ENCODE measurements at places on chromosomes 3 and 15.

DNA sequence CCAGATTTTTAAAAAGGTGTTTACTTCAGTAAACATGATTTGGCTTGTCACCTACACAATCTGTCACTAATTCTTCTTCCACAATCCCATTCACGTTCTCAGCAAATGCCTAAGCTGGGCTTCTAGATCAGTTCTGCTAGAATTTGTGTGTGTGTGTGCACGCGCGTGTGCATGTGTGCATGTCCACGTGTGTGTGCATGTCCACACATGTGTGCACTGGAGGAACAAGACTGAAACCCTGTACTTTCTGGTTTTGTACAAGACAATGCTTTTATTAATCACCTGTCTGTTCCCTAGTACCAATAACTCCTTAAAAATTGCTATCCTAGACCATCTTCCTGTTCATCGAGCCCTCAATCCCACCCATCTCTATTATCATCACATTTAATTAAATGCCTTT is 229.2 kb downstream of the KCNMB2 start:
- no peak for DNase-seq

- DNase-seq, result no peak
These were observed 74.9 kb downstream of the CEMIP start for GRCh38 chr15:80854104-80854503.

- DNase-seq, result no peak
These were observed 22.4 kb downstream of the ISG20 start for GRCh38 chr15:88661041-88661700.

- no peak for DNase-seq
These were observed 295.6 kb downstream of the ZBBX start for GRCh38 chr3:167084545-167084944.

- DNase-seq, result no peak
These were observed 8.1 kb upstream of the LRRC2 start for GRCh38 chr3:46574243-46574646.

GRCh38 chr3:153911116-153911515 is 210.1 kb upstream of the ARHGEF26 start:
- DNase-seq, result no peak

- no peak for DNase-seq
These were observed 200.0 kb downstream of the ZNF385D start for GRCh38 chr3:21551019-21551418.

DNA sequence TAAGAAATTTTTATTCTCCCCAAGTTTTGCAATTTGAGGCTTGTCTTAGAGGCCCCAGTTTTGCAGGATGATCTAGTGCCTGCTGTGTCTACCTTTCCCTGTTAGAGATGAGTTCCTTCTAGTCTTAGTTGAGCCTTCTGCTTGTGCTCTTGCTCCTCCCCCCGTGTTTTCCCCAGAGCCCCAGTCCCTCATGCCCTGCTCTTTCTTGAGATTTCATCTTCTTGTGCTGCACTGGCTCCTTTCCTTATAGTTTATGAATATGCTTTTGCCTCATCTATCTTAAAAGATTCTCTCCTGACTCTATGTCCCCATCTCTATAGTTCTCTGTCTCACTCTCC is 4.7 kb downstream of the GAP43 start:
- DNase-seq, result no peak

DNA sequence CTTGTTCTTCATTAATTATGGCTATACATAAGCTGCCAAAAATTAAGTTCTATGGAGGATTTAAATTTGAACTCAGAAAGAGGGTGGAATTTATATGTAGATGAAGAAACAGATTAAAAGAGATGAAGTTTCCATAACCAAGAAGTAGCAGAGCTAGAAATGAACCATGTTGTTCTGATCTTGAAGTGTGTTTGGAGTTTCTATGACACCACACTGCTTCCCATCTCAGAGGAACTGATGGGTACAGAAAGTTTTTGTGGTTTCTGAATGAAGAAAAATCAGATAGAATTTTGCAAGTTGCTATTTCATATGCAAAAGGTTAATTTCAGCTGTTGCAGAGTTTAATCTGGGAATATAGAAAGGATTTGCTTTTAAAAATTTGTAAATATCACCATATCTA is 710.3 kb downstream of the PDCD6IP start:
- DNase-seq, result no peak

- DNase-seq, result no peak
These were observed 3.6 kb downstream of the CXCR6 start for GRCh38 chr3:45946875-45947274.

GRCh38 chr3:50427217-50427616 is 67.9 kb upstream of the TMEM115 start:
- no peak for DNase-seq

DNA sequence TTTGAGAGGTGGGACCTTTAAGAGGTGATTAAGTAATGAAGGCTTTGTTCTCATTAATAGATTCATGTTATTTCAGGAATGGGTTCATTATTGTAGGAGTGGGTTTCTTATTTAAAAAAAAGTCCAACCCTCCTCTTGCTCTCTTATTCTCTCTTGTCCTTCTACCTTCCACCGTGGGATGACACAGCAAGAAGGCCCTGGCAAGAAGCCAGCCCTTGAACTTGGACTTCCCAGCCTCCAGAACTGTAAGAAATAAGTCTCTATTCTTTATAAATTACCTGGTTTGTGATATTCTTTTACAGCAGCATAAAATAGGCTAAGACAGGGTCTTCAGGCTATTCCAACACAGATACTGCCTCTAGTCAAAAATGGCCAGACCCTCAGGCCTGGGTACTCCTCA is 62.2 kb downstream of the MYLK start:
- no peak for DNase-seq

DNA sequence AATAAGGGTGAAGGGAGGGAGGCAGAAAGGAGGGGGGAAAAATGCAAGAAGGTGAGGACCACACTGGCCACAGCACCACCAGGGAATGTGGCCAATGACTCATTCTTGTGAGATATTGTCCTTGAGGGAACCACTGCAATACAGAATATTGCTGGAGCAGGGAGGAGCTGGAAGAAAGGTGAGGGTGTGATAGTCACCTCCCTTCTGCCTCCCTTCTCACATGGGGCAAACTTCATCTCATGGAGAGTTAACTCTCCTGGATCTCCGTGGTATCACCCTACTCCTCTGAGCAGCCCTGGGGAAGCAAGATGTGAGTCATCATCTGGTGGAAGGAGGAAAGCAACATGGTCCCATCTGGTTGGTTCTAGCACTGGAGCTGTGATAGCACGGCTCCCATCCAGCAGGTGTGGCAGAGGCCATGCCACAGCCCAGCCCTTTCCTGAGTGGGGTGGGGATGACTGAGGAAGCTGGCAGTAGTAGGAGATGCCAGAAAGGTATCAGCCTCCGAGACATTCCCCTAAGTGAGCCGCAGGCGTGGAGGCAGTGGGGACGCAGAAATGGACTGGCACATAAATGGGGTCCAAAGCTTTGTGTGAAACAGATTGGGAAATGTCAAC is 115.9 kb upstream of the LPP start:
- no peak for DNase-seq

DNA sequence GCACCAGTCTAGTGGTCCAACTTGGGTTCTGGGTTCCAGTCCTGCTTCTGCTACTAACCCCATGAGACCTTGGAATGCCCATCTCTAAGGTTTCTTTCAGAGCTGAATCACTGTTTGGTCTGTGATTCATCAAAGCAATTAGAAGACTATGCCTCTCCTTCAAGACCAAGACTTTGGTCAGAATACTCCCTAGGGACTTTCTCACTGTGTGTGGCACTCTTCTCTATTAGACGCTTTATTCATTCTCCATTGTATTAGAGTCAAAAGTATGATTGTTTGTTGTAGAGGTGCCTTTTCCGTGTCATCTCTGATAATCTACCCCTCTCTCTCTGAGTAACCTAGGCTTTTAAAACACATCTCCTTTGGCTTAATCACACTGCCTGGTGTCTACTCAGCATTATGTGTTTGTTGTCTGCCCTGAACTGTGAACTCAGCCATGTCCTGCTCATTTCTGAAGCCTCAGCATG is 90.5 kb downstream of the LPP start:
- no peak for DNase-seq

DNA sequence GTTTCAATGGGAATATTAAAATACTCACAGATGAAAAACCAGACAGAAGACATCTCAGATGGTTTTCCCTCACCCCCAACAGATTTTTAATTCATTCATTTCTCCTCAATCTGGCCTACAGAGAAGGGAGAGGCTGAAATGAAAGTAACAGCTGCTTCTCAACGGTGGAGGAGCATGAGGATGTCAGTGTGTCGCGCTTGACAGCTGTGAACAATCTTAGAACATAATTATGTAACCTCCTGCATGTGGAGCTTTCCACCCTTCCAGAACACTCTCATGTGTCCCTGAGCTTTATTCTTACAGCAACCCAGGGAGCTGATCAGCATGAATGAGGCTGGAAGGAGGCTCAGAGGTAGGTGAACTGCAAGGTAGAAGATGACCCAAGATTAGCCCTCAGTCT is 52.7 kb downstream of the MB21D2 start:
- no peak for DNase-seq

- no peak for DNase-seq
These were observed 188.3 kb upstream of the THBS1 start for GRCh38 chr15:39392469-39393047.
